ENCODE measurements at places on chromosomes 7 and 10. TPM values are rescaled to one million over a fixed set of nuclear protein-coding genes. Genes with fewer than 3 reads are reported as not detected.

- H3K4me1 ChIP-seq: no peaks in the 10 kb centered on the region
- no peaks in the 10 kb centered on the region for H3K27me3 ChIP-seq
- no peak overlapping the region for H3K27ac ChIP-seq
- no peak for DNase-seq
- H3K4me3 ChIP-seq: no peak overlapping the region
- no peaks in the 10 kb centered on the region for H3K36me3 ChIP-seq
These were observed 202.8 kb upstream of the AKR1E2 start for GRCh38 chr10:4623200-4623599.

- no peaks in the 10 kb centered on the region for H3K4me1 ChIP-seq
- no peak overlapping the region for H3K4me3 ChIP-seq
- no peak overlapping the region for H3K27ac ChIP-seq
- no peaks in the 10 kb centered on the region for H3K27me3 ChIP-seq
- no peak for DNase-seq
- H3K36me3 ChIP-seq: no peaks in the 10 kb centered on the region
These were observed 102.3 kb upstream of the STK17A start for GRCh38 chr7:43480581-43480980.

DNA sequence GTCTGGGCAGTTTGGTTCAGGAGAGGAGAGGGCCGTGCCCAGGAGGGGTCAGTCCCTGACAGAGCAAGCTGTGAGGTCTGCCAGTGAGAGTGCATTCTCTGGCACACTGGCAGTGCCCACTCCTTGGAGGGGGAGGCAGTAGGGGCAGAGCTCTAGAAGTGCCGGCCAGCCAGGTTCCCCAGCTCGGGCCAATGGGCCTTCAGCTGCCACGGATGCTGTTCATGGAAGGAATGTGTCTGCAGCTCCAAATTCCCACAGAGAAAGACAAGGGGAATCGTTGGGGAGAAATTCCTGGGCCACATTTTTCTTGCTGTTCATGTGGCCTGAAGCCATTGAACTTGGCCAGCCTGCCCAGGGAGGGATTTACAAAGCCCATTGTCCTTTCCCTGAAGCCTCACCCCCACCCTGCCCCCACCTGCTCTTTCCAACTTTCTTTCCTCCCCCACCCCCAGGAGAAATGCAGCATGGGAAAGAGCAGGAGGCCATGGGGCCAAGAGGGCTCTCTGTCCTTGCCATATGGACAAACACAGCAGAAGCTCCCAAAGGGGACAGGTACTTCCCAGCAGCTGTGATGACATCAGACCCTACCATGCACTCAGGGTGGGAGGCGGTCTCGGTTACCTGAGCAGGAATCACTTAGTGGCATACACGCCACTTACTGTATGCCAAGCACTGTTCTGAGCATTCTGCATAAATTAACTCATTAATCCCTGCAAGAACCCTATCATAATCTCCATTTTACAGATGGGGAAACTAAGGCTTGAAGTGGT is 70.7 kb downstream of the ARHGAP22 start:
- no peaks in the 10 kb centered on the region for H3K27me3 ChIP-seq
- H3K4me1 ChIP-seq: no peaks in the 10 kb centered on the region
- no peak for DNase-seq
- H3K4me3 ChIP-seq: no peak overlapping the region
- no peaks in the 10 kb centered on the region for H3K36me3 ChIP-seq
- no peak overlapping the region for H3K27ac ChIP-seq

- H3K4me1 ChIP-seq: no peaks in the 10 kb centered on the region
- DNase-seq: no peak
- no peak overlapping the region for H3K27ac ChIP-seq
These were observed 287.2 kb upstream of the GHITM start for GRCh38 chr10:83852146-83852545.

DNA sequence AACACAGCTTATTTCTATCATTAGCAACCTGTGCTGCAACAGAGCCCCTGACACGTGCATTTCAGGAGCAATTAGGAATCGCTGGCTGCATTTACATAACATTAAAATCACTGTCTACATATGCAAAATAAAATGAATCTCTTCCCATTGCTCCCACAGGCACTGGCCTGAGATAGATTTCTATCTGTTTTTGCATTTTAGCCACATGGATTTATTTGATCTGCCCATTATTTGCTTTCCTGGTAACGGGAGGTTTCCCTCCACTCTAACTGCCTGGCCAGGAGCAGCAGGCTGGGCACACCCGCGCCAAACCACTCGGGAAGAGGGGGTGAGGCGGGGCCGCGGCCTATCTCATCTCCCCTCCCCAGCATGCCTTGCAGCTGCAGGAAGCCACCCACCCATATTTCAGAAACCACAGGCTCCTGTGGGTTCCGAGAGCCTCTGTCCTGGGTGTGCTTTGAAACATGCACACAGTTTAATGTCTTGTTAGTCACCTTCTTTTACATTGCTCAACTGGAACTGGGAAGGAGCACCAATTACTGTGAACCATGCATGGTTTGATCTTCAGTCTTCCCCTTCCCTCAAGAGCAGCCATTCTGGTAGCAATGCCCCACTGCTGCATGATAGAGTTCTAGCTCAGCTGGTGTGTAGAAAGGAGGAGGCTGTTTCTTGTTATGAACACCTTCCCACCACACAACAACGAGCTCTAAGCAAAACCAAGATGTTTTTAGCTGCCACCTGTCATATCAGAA is 37.7 kb upstream of the IKZF1 start:
- peak overlapping the region; percentile 66 for H3K27ac ChIP-seq
- H3K36me3 ChIP-seq: no peaks in the 10 kb centered on the region
- H3K4me3 ChIP-seq: peak overlapping the region; percentile 14
- peaks cover 98% of the 10 kb centered on the region for H3K4me1 ChIP-seq

The LRRN3 gene
- 7.6 TPM for total RNA-seq

The PLPP4 gene
- not detected for total RNA-seq

The IL6 gene
- not detected for total RNA-seq
